Urinary bladder (tissue), 4 donors: ENCODE measurements at places on chromosomes 13 and 19. TPM values are rescaled to one million over a fixed set of nuclear protein-coding genes. Genes with fewer than 3 reads are reported as not detected.

OLFM2 gene
- total RNA-seq: 18.2 TPM

UHRF1 gene
- 8.5 TPM for total RNA-seq

RASL11A gene
- 8.8 TPM for total RNA-seq

AMER2 gene
- total RNA-seq: 1.3 TPM

MZF1 gene
- total RNA-seq: 12.4 TPM
